ENCODE measurements at places on chromosomes 13 and 19.
A peak's percentile ranks its signal among the peaks of the same experiment; 100 is the strongest.

DNA sequence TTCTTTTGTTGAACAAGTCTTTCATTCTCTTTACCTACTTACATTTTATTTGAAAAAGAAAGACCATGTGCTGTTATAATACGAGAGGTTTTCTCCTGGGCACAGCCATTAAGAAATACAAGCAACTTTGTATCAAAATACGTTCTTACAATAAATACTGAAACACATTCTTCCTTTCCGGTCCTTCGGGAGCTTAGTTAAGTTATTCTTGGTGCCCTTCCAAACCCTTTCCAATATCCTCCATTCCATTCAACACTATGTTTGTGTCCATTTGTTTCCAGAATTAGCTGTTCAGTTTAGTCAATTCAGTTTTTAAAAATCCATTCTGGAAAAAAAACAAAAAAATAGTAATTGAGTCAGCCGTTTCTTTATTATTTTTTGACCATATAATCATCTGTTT lies 746.8 kb upstream of the SLC10A2 start:
- DNase-seq, result no peak

DNA sequence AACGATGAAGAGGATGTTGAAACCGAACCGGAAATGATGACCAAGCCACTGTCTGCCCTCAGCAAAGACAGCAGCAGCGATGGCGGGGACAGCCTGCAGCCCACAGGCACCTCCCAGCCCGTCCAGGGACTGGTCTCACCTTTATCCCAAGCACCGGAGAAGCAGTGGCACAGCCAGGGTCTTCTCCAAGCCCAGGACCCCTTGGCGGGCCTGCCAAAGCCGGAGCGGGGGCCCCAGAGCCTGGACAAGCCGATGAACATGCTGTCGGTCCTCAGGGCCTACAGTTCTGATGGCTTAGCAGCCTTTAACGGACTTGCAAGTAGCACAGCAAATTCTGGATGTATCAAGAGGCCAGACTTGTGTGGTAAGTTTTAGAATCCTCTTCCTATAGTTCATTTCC lies 177.0 kb downstream of the ZNF536 start:
- DNase-seq, result no peak

DNA sequence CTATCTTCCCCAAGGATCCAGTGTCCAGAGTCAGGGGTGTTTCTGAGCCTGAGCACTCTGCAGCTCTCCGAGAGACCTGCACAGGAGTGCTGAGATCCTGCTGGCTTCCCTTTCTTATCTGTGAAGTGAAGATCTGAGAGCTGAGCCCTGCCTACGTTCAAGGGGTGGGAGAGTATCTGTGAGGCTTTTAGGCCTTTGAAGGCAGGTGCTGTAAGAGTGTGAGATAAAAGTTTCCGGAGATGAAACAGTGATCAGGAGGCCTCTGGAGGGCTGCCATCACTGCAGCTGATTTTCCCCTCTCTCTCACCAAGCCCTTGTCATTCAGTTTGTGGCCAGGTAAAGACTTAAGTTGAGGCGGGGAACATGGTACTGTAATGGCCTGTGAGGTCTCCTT lies 83.1 kb downstream of the AKAP11 start:
- DNase-seq, result peak; percentile 68

DNA sequence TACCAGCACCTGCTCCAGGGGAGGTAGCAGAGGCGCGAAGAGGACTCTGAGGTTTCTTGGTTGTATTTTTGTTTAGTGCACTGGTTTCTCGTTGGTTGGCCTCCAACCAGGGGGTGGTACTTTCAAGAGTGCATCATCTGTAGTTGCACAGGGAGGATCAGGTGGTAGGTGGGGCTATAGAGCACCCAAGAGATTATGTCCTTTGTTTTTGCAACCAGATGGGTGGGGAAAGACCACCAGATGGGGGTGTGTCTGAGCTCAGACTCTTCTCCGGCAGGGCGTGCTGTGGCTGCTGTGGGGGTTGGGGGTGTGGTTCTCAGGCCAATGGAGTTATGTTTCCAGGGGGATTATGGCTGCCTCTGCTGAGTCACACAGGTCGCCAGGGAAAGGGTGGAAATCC lies 254.4 kb upstream of the KLF12 start:
- no peak for DNase-seq

DNA sequence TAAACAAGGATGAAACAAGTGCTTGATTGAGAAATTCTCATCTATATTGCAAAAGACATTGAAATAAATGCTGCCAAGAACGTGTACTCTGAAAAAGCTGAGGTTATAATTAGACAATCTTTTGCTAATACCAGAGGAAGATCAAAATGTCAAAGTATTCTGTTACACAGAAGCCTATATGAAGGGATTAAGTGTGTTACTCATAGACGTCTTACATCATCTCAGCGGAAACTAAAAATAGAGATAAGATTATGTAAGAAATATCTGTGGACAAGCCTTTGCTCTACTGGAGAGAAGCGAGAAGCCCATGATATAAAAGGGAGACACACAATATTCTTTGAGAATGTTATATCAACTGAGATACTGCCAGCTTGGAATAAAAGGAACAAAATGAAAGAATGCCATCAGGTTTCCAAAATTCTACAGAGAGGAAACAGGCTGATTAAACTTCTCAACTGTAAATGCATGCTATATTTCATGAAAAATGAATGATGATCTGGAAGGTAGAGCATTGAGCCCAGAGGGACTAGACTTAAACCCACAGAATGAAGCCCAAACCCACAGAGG lies 699.0 kb downstream of the GPC5 start:
- DNase-seq, result no peak

DNA sequence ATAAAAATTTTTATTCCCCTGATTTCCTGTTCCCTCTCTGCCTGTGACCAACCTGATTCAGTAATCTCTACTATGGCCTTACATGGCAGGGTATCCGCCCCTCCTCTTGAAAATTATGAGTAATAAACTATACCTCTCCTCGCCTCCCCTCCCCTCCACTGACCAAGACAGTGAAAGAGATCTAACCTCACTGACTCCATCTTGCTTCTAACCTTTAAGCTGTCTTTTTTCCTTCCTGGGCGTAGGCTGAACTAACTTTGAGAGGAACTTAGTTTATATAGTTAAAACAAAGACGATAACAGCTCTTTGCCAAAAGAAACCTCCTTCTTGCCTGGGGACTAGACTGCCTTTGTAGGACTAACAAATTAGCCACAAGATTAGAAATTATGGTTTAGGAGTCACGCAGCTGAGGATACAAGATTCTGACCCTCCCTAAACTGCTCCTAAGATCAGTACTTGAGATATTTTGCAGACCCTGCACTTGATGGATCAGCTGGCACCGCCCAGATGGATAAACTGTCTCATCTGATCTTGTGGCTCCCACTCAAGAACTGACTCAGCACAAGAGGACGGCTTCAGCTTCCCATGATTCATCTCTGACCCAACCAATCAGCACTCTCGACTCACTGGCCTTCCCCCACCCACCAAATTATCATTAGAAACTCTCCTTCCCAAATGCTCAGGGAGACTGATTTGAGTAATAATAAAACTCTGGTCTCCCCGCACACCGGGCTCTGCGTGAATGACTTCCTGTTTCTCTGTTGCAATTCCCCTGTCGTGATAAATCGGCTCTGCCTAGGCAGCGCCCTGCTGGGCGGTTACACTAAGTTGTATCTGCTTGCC lies 187.1 kb downstream of the TDRD3 start:
- no peak for DNase-seq

DNA sequence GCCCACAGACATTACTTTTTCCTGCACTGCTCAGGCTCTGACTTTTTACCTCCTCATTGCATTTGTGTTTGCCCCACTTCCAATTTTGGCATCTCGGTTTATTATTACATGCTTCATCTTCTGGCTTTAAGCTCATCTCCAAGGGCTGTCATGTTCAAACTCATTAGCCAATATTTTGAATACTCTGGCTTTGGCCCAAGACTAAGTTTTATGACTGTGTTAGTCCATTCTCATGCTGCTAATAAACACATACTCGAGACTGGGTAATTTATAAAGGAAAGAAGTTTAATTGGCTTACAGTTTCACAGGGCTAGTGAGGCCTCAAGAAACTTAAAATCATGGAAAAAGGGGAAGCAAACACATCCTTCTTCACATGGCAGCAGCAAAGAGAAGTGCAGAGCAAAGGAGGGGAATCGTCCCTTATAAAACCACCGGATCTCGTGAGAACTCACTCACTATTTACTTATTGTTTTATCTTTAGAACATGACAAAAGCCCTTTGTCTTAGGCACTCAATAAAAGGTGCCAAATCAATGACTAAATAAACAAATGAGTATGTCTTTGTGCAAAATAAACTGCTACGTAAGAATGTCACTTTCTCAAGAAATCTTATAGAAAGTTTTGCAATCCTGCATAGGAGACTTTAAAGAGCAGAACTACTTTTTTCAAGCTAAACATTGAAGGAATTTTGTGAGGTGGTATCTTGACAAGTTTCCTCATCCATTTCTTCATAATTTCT lies 233.4 kb upstream of the SPRY2 start:
- no peak for DNase-seq

DNA sequence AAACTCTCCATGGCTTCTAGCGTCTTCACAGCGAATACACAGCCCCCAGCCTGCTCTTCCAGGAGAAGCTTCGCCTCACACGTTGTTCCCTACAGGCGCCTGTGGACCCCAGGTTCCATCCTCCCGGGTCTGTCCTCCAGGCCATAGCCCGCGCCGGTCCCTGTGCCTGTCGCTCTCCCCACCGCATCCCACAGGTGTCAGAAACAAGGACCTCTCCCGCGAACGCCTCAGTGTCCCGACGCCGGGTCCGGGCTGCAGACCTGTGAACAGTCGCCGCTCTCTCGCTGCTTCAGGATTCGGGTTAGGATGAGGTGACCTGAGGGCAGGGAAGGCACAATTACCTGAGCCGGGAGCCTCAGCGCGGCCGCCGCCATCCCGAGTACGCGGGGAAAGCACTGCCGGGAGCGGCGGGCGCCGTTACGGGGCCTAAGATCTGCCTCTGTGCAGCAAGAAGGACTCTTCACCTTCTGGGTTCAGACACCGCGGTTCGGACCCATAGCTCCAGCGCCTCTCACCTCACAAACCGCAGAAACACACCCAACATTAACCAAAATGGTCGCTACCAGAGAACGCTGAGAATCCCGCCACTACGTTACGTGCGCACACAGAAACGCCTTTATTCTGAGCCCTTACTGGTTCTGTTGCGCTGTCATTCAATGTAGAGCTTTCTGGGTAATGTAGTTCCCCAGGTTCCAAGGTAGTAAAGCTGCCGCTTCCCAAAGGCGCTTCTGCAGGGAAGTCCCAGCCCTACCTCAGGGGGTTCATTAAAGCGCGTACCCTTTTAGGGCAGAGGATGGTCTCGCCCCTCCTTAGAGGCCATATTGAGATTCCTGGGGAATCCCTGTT lies at the start of gene ZNF418:
Gene ZNF418 (minus strand): TSS at position 583 of the 846 bp plus-strand sequence. CDS start 1,580 bp downstream, outside the sequence.
- peak; percentile 34 for DNase-seq

DNA sequence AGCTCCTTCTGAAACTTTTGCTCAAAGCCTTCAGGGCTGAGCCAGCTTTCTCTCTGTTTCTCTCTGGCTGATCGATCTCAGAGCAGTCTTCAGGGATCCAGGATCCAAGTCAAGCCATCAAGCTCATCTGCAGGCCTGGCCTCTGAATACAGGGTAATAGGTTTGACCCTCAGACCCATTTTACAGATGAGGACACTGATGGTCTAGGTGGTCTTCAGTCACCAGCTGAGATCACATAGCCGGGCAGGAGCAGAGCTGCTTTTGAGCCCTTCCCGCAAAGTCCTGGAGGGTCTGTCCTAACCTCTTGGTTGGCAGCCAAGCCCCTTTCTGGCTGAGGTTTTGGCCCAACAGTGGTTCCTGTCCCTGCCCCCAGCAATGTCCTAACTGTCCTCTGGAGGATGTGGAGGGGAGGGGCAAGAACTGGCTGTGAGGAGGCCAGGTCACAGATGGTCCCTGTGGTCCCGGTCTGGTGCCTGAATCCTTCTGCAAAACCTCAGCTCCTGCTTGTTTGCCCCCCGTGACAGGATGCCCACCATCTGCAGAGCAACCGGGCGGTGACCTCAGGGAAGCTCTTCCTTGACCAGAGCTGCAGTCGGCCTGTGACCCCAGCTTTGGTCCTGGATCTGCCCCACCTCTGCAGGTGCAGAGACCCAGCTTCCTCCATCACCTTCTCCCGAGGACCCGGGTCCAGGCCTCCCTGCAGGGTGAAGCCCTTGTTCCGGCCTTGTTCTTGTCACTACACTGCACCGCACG lies 5.8 kb upstream of the PEAK3 start:
- DNase-seq, result no peak

GRCh38 chr19:55472463-55472862 lies 4.0 kb upstream of the ZNF628 start:
- DNase-seq, result no peak

- no peak for DNase-seq
Observed at GRCh38 chr19:2629491-2630351, 72.8 kb downstream of the GNG7 start.

- no peak for DNase-seq
Observed at GRCh38 chr13:99154064-99154463, 46.6 kb upstream of the UBAC2 start.

- DNase-seq, result no peak
Observed at GRCh38 chr13:108496362-108497210, 132.8 kb upstream of the MYO16 start.

GRCh38 chr13:84525865-84526264 lies 643.6 kb upstream of the SLITRK1 start:
- no peak for DNase-seq

DNA sequence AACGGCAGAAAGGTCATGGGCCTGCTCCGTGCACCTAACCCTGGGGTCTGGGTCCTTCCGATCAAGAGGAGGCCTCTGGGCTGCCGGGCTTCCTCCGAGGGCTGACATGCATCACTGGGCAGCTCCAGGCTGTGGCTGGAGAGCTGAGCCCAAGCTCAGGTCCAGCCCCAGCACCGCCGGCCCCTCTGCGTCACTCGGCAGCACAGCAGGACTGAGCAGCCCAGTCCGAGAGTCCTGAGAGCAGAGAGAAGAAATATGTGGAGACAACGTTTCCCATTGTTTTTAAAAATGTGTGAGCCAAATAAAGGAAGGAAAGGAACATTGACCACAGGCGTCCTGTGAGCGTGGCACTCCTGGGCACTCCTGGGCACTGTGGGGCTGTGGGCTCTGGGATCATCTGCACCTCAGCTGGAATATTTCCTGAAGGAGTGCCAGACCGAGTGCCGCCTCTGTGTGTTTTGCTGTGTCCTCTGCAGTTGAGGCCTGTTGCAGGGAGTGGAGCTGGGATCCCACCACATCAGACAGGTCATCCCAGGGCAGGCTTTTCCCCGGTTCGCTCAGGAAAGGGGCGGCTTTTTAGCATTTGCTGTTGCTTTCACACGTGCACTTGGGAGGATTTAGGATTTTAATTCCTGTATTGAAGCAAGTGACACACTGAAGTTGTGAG lies 37.8 kb upstream of the TFDP1 start:
- DNase-seq, result no peak

- DNase-seq, result peak; percentile 50
Observed at GRCh38 chr19:1248139-1248785, at the start of gene MIDN. TSS of gene MIDN (plus strand) at chr19:1248583. CDS start at chr19:1250297, 1,714 bp downstream.

DNA sequence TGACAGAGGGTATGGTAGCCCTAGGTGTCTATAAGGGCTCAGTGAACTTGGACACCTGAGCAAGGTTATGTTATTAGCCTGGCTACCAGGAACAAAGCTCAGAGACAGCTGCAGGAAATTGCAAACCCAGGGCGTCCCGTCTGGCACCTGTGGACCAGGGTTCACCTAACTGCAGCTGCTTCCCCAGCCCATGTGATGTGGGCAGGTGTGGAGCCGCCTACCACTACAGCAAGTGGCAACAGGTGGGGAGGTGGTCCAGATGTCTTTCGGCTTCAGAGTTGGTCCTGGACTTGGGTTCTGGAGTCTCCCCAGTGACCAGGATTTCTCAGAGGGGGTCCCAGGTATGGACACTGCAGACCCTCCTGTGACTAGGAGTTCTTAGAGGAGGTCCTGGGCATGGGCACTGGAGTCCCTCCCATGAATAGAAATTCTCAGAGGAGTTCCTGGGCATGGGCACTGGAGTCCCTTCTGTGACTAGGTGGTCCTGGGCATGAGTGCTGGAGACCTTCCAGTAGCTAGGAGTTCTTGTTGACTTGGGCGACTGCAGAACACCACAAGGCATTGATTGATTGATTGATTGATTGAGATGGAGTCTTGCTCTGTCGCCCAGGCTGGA lies 25.2 kb downstream of the ACTL9 start:
- DNase-seq, result no peak

Data from activated naive CD4-positive, alpha-beta T cell treated with anti-CD3 and anti-CD28 coated beads, Interleukin-2, amount 50 U/mL, for 16 hours (primary cell).